HuH-7.5 (cell line): ENCODE measurements at places on chromosomes 3 and 15.

DNA sequence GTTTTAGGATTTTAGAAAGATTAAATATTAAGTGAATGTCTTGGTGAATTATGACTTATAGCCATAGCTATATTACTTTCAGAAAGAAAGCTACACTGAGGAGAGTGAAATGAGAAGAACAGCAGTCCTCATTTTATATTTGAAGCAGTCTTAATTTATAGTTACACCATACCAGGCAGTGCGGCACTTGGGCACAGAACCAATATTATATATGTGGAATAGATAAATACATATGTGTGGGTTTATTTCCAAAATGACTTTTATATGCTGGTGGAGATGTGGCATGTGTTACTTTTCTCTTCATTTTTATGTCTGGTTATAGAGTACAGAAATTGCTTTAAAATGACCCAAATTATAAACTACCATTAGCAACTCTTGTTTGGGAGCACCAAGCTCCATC lies 759.5 kb downstream of the GRM7 start:
- no peak for DNase-seq

DNA sequence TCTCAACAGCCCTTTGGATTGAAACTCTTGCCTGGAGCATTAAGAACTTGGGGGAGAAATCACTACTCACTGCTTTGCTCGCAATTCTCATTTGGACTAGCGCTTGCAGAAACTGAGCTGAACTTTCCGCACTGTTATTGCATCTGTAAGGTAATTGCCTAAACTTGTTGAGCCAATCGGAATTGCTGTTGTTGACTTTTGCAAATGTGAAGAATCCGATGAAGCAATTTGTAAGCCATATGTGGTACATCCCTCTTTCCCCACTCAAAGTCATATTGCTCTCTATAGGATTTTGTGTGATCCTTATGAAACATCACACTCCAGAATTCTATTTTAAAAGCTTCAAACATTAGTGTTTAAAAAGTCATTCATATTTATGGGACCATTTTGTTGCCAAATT lies 191.7 kb upstream of the GBE1 start:
- no peak for DNase-seq

DNA sequence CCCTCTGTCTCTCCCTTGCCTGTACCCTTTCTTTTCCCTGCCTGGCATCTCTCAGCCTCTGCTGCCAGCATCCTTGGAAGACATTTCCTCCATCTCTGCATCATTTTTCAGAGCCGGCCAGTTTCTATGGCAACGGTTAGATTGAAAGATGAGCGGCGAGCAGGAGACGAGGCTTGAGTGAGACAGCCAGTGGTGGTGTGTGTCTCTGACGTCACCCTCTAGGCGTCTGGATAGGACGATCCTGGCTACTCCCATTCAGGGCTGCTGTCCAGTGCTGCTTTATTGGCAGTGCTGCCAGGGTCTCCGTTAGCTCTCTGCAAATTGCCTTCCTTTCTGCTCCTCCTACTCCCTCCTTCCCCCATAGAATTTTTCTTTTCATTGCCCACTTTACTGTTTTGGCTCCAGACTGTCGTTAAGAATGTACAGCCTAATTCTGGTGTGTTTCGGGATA lies 57.9 kb downstream of the TRAK1 start:
- DNase-seq = no peak

- no peak for DNase-seq
Observed at GRCh38 chr3:10338591-10339353, 17.9 kb upstream of the SEC13 start.

GRCh38 chr3:196688349-196688748 lies 23.7 kb downstream of the CEP19 start:
- DNase-seq = no peak

DNA sequence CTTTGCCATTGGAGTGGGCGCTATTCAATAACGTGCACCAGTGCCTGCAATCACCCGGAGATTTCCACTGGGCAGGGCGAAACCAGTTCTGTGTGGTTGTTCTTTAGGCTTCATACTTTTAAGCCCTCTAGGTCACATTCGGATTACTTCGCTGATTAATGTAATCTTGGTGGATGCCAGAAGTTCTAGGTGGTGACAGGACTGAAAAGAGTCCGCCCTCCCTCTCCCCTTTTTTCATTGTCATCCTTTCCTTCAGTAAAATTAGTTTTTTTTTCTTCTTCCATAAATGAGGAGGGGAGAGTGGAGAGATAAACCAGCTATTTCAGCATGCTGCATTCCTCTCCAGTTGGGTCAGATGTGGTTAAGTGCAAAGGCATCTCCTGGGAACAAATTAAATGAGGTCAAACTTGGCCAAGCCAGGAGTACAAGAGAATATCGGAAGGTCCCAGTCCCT lies 2.3 kb upstream of the SLC2A2 start:
- no peak for DNase-seq

GRCh38 chr3:187678726-187679268 lies 8.6 kb upstream of the SST start:
- DNase-seq = peak; percentile 21

GRCh38 chr3:51110586-51110985 lies 274.5 kb upstream of the MANF start:
- DNase-seq = no peak

DNA sequence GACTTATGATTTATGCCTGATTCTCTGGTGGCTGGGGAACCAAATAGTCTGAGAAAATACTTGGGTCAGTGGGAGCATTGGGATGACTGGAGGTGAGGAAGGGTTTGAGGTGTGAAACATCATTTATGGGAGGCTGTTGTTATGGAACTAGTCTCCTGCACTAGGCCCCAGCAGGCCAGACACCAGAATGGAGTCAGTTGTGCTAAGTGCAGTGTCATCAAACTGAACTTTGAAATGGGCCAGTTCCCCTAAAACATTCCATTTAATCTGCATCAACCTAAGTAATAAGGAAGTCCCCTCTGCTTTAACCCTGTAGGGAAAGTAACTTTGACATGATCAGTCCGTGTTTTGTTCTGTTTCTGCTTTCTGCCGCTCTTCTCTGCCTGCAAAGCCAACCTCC lies 44.9 kb upstream of the KLHL25 start:
- no peak for DNase-seq

DNA sequence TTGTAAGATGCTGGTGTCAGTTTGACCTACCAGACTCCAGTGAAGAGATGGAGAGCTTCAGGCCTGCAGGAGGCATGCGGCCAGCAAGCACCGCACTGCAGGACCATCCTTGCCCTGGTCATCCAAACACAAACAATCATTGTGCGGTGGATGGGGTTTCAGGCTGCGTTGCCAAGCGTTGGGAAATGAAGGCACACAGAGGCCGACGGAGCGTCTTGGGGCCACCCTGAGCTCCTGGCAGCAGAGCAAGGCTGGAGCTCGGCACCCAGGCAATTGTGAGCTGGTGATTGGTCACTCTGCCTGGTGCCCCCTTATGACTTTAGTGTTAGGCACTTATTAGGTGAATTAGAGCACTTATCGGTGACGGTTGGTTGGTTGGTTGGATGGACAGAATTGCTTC lies 222.6 kb upstream of the RGMA start:
- no peak for DNase-seq

- DNase-seq = no peak
Observed at GRCh38 chr15:36117296-36117787, 462.1 kb upstream of the CDIN1 start.

GRCh38 chr3:138033202-138033691 lies 23.3 kb downstream of the CLDN18 start:
- no peak for DNase-seq

DNA sequence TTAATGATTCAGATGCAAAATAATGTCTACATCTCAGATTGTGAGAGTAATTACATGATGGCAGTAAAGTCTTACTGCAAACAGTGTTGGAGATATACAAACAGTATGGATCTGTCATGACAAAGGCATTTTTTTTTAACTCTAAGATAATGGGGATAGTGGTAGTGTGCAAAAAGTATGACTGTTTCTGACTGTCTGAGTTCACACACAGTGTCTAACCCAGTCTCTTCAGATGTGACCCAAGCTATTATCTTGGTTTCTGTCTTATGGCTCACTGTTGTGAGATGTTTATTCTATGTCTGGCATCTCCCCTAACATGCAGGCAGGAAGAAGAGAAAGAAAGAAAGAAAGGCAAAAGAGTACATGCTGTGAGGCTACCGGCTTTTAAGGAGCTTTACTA lies 17.0 kb downstream of the RPL39L start:
- DNase-seq = no peak

DNA sequence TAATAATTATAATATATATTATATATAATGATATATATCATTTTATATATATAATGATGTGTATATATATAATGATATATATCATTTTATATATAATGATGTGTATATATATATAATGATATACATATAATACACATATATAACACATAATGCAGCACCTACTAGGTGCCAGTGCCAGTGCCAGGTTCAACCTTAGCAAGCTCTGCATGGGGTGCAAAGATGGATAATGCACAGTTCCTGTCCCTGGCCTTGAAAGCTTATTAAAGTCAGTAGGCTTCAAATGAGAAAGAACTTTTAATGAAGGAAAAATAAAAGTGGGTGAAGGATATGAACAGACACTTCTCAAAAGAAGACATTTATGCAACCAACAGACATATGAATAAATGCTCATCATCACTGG lies 192.7 kb upstream of the SLC2A2 start:
- no peak for DNase-seq
